Kidney capillary endothelial cell (primary cell): ENCODE measurements at places on chromosomes 5 and 9.
A peak's percentile ranks its signal among the peaks of the same experiment; 100 is the strongest.

DNA sequence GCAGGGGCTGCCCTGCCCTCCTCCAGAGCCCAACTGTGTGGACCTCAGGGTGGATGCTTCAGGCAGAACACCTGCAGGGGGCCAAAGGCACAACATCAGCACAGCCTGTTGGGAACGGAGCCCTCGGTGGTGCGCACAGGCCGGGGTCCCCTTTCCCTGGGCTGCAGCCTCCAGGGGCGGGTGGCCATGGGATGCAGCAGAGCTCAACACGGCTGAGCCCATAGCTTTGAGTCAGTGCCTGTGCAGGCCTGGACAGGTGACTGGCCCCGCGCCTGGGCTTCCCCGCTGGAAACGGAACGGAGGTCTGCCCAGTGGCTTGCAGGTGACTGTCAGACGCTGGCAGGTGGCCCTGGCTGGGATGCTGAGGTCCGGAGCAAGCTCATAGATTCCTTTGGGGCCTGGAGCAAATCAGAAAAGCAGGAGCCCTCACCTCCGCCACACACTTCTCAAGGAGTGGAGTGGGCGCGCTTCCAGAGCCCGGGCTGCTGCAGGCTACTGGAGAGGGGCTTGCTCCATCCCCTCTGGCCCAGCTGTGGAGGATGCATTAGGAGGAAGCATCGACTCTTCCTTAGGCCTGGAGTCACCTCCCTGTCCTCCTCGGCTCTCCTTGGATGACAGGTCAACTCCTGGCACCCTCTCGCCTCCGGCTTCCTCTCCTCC lies 69.8 kb upstream of the RNU6ATAC start:
- DNase-seq = no peak

DNA sequence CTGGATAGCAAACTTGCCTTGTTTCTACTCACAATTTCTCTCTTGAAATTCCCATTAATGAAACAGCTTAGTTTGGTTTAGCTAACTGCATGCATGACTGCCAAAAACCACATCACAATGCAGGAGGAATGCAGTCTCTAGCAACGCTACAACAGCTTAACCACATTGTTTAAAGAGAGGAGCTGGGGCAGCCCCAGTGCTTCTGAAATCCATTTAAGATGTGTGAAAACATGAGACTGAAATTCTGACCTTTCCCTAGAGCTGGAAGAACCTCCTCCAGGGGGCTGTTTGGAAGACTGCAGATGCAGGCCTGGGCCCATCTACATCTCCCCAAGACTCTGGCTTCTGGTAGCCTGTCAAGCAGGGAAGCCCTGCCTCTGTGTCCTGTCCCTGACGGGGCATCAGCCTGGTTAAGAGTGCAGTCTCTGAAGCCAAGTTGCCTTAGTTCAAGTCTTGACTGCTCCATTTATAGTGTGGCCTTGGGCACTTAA lies 157.1 kb downstream of the ZNF462 start:
- no peak for DNase-seq

DNA sequence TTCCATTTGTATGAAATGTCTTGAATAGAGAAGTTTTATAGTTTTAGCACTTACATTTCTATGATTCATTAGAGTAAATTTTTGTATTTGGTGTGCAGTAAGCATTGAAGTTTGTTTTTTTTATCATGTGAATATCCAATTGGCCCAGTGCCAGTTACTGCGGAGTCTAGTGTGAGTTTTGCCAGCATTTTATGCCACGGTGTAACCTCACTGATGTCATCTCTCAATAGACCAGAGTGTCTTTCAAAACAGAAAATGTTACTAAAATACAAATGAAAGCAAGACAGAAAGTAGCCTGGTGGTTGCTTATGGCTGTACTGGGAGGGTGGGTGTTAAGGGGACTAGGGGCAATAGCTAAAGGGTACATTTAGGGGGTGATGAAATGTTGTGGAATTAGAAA lies 62.8 kb downstream of the IPPK start:
- DNase-seq = no peak

GRCh38 chr9:22808876-22809275 lies 362.3 kb downstream of the DMRTA1 start:
- DNase-seq = no peak

DNA sequence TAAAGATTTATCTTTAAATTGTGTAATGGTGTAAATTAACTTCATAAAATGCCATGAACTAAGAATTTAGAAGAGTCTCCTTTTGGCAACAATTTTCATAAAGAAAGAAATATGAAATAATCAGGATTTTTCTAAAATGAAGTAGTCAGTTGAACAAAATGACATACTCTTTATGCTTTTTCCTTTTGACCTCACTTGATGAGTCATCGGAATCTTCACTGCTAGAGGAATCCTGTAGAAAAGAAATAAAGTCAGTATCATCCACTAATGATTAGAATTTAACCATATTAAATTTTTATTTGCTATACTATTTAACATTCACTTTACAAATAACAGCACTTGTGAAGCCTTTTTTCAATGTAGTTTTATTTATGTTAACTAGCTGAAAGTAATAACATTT lies 26.1 kb downstream of the CHD1 start:
- no peak for DNase-seq

GRCh38 chr5:140402258-140403074 lies 833 bp downstream of the ANKHD1 start:
- DNase-seq = peak; percentile 43

DNA sequence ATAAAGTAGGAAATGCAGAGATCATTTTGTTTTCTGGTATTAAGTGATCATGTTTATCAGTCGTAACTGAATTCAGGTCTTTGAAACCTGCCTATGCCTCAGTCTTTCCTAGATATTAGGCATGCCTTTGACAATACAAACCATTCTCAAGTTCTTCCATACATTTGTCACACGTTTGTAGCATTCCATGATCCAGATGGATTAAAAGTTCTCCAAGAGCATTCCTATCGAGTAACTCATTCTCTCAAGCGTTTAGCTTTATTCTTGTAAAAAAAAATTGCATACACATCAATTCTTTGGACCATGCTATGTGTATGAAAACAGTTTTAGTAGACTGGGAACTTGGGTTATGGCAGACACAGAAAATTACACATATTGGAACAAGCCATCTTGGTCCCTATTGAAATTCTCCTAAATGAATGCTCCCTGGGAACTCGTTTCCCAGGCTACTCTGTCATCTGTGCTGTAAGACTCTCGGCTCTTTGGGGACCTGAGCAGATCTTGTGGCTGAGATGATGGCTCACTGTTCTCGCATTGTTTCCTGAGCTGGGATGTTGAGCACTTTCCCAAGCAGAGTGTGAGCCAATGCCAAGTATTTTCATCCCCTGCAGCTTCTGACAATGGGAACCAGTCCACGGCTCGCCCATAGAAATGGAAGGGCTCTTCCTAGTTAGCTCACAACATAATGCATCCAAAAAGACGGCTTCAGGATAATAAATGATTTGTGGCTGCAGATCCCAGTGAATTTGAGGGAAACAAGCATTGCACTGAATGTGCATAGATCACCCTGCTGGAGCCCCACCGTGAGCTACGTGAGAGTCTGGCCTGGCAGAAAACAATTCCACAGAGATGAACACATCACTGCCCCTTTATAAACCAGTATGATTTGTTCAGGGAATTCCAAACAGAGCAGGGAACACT lies 230.2 kb downstream of the IRX1 start:
- DNase-seq = no peak

- no peak for DNase-seq
Measured at GRCh38 chr5:157502143-157502647, 42.2 kb downstream of the NIPAL4 start.

DNA sequence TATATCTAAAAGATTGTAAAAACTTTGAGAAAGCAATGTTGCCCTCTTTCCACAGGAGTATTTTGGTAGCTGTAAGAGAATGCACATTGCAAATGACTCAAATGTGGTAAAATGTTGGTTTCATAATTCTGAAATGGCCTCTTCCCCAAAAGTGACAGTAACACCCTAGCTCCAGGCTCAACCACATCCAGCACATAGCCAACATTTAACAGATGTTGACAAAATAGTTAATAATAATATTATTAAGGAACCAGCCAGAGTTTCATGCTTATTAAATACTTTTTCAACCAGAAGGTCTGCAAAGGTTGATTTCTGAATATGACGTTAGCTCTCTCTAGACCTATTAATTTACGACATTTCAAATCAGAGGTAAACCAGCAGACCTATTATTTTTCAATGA lies 1.3 kb downstream of the ANXA1 start:
- DNase-seq = no peak

DNA sequence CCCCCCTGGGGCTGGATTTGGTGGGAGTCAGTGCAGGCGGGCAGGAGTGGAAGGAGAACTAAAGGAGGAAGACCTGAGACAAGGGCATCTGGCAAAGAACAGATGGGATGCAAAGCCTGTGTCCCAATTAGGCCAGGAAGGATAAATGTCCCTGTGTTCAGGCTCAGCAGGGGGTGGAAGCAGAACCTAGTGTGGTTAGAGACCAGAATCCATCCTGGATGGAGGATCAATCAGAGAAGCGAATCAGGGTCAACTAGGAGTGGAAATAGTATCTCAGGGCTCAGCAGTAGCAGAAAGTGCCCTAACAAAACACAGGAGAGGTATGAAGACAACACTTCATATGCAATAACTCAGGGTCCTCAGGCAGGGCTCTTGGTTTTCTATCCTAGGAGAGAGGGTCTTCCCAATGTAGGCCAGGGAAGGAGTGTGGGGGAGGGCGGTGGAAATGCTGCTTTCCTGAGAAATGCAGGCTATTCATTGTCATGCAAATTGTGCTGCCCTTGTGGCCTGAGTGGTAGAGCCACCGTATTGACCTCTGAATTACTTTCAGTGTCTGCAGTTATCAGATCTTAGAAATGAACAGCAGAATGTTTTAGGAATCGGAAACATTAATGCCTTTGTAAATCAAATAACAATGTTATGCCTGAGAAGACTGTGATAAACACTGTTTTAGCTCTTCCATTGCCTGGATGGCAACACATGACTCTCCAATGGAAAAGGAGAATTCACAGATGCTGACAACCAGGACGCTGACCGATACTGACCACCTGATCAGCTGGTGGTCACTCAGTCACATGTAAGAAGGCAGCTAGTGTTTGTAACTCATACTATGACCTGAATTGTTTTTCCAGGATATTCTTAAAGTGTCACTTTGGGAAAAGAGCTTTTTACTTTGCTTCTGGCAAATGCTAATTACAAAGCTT lies 323.6 kb downstream of the SEMA5A start:
- DNase-seq = no peak

GRCh38 chr9:110213413-110214044 lies 5.6 kb upstream of the C9orf152 start:
- DNase-seq = no peak

DNA sequence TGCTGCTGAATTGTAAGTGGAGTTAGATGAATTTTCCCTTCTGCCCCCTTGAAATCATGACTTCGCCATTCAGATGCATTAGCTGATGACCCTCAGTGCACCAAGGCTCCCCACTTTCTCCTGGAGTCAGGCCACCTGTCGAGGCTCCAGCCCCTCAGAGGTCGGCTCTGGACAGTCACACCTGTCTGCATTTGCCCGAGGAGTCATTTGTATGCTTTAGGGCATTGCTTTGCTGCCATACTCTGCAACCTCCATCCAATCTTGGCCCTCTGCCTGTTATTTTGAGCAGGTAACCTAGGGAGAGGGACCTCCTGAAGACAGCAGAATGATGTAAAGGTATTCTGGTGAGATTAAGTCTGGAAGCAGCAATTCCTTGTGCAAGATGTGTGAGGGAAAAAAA lies 144.8 kb downstream of the MACROH2A1 start:
- DNase-seq = no peak

DNA sequence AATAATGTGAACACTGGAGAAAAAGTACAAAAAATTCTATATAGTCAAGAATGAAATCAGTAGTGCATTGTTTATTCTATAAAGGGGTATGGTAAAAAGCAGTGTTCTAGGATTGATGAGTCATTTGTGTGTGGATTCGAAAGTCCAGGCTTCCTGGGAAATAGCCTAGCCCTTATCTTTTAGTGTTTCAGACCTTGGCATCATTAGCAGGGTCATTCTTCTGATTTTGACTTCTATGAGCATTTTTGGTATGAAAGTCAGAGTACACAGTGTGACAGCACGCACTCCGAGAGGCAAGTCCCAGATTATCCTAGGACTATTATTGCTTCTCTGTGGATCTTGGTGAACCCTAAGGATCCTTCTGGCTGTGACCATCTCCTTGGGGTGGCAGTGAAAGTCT lies 16.9 kb downstream of the PCSK5 start:
- peak; percentile 12 for DNase-seq

DNA sequence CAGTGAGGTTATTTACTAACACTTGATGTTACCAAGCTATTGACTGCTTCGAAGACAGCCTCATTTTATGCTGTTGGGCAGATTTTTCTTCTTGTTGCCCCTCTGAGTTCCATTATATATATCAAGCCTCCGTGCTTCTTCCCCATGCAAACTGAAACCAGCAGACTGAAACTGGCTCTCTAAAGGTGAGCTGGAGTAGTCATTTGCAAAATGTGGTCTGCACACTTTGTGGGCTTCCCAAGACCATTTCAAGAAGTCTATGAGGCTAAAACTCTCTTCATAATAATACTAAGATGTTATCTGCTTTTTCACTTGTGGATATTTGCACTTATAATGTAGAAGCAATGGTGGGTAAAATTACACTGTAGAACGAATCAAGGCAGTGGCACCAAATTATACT lies 13.9 kb downstream of the SLC36A1 start:
- no peak for DNase-seq

DNA sequence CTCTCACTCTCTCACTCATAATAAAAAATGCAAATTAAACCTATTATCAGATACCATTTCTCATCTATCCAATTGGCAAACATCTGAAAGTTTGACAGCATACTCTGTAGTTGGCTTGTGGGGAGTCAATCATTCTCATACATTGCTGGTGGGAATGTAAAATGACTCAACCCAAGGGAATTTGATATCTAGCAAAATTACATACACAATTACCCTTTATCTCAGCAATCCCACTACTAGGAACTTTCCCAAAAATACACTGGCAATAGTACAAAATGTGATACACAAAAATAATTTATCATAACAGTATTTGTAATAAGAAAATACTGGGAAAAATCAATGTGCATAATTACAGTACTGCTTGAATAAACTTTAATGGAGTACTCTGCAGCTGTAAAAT lies 731.3 kb downstream of the DTWD2 start:
- DNase-seq = no peak

- DNase-seq = no peak
Measured at GRCh38 chr9:124758061-124758460, 13.1 kb downstream of the NR6A1 start.

DNA sequence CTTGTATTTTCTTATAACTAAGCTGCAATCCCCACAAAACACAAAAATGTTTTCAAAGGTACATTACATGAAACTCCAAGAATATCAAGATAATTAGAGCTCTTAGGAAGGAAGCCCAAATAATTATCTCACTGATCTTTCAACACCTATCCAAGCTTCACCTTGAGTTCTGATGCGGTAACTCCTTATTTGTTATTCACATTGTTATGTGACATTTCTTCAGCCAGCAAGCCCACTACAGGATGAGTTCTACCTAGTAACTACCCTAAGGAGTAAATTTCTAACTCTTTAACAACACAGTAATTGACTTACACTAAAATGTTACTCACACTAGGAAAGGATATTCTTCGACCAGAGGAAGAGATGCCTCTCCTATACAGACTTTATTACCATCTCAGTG lies 9.9 kb downstream of the NR6A1 start:
- no peak for DNase-seq
